Forelimb muscle (tissue), 1 donor: ENCODE measurements at places on chromosomes 11 and 22. TPM values are rescaled to one million over a fixed set of nuclear protein-coding genes. Genes with fewer than 3 reads are reported as not detected.

DNA sequence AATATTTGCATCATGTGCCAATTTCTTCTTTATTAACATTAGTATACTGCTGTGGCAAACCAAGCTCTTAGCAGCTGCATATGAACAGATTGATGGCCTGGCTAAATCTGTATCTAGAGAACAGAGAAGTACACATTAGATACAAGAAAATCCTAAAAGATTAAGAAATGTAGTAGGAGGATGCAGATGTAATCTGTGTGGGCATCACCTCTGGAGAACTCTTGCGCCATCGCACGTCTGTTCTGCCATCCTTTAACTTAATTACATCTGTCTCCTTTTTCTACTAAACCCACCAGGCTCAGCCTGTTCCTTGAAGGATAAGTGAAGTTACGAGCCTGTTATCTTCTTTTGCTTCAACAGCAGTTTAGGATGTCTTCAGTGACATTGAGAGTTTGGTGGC, 196.4 kb upstream of the PITPNB start:
- DNase-seq, result no peak

DNA sequence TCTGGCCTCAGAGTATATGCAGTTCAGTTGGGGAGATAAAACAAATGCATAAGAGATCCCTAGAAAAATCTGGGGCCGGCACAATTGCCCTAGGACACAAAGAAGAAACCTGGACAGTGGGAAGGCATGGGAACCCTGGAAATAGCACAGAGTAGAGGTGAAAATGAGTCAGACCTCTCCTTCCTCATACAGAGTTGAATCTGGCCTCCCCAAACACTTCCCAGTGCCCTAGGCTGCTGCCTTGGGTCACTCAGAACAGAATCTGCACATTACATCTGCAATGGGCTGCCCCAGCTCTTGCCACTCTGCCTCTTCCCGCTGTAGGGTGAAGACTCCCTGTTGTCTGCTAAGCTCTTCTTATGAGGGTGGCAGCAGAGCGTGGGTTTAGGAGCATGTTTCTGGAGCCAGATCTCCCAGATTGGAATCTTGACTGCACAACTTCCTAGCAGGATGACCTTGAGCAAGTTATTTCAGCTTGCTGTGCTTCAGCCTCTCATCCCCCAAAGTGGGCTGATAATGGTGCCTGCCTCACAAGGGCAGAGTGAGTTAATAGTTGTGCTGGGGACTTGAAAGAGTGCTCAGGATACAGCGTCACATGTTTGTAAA, 47.1 kb upstream of the NECTIN1 start:
- no peak for DNase-seq

DNA sequence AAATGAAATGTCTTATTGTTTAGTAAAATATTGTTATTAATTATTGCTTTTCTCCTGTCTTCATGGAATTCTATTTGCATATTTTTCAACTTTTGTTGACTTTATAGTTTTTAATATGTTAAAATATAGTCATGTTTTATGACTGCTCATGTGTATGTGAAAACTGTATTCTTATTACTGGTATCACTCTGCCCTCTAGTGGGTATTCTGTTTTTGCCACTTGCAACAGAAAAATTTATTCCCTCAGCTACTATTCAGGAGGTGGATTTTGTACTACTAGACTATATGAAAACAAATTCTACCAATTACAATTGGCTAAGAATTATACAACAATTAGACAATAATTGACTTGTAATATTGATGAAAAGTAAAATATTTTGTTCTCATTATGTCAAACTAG, 45.0 kb downstream of the OR4C6 start:
- DNase-seq, result no peak

GRCh38 chr11:72397333-72397732, 37.0 kb downstream of the CLPB start:
- DNase-seq, result no peak

GRCh38 chr11:82092904-82093303, 640.8 kb downstream of the FAM181B start:
- DNase-seq, result no peak

DNA sequence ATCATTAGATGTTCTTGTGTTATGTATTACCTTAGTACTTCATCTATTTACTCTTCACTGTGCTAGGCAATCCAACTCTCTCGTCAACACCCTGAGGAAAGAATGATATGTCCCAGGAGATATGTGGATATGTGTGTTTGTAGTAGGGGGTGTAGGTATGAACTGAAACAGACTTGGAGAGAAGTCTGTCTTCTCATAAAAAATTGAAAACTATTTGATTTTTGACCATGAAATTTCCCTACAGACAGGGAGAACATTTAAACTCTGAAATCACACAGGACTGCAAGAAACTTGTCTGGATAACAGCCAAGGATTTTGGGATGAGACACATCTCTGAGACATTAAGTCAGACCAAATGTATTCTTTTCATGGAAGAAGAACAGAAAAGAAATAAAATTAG, 967.0 kb upstream of the FAT3 start:
- peak; percentile 78 for DNase-seq

Gene GSTT4
- polyA plus RNA-seq, result not detected

GRCh38 chr11:35631891-35632290, 13.6 kb downstream of the FJX1 start:
- DNase-seq, result no peak

DNA sequence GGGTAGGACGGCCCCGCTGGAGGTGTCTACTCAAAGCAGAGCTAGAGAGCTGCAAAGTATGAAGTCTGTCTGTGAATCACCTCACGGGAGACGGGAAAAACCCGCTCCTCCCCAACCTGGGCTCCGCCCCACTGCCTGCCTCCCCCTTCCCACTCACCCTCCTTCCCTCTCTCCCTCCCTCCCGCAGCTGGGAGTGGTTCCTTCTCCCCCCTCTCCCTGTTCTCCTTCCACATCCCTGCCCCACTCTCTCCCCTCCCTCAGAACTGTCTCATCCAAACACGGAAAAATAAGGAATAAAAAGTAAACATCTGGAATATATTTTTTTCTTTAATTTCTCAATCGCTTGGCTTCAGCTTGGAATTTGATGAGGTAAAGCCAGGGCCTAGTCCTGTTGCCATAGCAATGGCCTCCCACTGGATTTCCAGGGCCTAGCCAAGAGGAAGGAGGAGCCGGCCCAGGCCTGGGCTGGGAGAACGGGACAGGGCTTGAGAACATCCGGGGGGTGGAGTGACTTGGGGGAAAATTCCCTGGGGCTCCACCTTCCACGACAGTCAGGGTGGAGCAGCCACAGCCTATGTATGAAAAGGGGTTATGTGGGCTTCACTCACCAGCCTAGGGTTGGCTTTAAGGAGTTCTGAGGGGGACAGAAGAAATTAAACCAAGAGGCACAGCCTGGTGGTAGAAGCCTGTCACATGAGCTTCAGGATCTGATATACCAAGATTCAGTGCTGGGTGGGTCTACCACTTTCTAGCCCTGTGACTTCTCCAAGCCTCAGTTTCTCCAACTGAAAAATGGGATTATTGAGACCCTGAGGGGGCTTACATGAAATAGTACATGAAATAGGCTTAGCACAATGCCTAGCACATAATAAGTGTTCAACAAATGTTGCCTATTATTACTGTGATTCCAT, 2.2 kb downstream of the TNKS1BP1 start:
- DNase-seq, result peak; percentile 96

Gene KIF18A
- polyA plus RNA-seq, result 3.2 TPM

- no peak for DNase-seq
Observed at GRCh38 chr11:11461473-11461872, 108.4 kb upstream of the CSNK2A3 start.

Gene C1QTNF5
- 23.2 TPM for polyA plus RNA-seq

Gene CAVIN3
- 32.5 TPM for polyA plus RNA-seq

DNA sequence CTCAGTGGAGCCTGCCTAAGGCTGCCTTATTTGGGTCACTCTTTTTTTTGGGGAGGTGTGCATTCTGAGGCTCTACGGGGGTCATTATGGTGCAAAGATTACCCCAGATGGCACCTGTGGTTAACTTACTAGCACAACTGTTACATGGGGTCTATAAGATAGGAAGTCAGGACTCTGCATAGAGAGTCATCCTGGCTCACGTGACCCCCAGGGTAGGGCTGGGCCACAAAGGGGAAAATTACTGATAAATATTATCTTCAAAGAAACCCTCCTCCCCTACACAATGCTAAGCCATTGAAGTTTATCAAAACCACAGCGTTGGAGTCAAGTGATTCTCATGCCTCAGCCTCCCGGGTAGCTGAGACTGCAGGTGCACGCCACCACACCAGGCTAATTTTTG, 397.1 kb downstream of the MN1 start:
- no peak for DNase-seq

- DNase-seq, result no peak
Observed at GRCh38 chr11:74751303-74751702, 2.7 kb downstream of the RNF169 start.

- DNase-seq, result no peak
Observed at GRCh38 chr11:121163658-121164308, 62.7 kb downstream of the TECTA start.

Gene ROM1
- polyA plus RNA-seq, result 1.4 TPM

DNA sequence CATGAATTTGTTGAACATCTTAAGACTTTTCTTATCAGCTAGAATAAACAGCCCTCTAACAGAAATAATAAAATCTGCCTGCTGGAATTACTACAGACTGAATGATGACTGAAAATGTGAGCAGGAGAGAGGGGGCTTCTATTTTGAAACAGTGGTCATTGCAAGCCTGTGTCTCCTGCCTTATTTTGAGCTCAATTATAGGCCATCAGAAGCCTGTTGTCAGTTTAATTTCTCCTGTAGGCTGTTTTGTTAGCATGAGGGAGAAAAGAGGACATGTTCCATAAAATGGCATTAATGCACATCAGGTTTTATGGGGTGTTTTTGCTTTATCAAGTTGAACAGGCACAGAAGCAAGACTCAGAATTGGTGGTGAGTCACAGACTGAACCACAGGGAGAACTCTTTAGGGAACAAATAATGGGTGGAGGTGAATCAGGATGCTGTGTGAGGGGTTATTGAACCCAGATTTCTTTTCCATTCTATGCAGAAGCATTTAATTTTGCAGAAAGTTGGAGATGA, 129.1 kb downstream of the PARVA start:
- DNase-seq, result no peak

GRCh38 chr11:10309163-10310093, 4.6 kb downstream of the ADM start:
- no peak for DNase-seq

DNA sequence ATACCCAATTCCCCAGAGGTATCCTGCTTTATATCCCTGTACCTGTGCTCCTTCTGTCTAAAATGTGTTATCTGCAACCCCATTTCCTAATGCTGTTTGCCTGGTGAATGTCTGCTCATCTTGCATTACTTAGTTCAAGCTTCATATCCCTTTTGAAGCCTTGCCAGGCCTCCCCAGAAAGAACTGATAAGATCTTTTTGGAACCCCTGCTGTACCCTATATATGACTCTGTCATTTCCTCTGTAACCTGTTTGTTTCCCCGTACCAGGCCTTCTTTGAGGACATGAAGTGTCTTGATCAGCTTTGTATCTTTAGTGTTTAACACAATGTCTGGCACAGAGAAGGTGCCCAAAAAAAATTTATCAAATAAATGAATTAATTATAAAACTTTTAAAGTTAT, 77.6 kb downstream of the LIF start:
- DNase-seq, result no peak

GRCh38 chr11:93993747-93994146, 27.4 kb upstream of the HEPHL1 start:
- DNase-seq, result no peak

GRCh38 chr11:105344938-105345337, 205.4 kb upstream of the CARD18 start:
- no peak for DNase-seq
